Glutamatergic neuron (in vitro differentiated cells): ENCODE measurements at places on chromosomes 5 and 9. TPM values are rescaled to one million over a fixed set of nuclear protein-coding genes. Genes with fewer than 3 reads are reported as not detected.

- no peak for DNase-seq
Observed at GRCh38 chr5:139022528-139022927, 147.4 kb upstream of the LRRTM2 start.

DNA sequence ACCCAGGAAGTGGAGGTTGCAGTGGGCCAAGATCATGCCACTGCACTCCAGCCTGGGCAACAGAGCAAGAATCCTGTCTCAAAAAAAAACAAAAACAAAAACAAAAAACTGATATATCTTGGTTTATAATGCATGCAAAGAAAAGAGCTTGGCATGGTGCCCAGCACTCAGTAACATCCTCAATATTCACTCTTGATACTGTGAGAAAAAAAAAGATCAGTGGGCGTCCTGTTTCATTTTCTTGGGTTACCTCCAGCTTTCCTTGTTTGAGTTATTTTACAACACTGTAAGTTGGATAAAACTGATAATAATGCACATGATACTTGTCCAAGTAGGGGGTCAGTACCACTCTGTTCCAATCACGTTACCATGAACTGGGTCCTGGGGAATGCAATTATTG is 7.8 kb downstream of the PHYHD1 start:
- DNase-seq = no peak

Gene SGCD
- total RNA-seq = 0.20 TPM

DNA sequence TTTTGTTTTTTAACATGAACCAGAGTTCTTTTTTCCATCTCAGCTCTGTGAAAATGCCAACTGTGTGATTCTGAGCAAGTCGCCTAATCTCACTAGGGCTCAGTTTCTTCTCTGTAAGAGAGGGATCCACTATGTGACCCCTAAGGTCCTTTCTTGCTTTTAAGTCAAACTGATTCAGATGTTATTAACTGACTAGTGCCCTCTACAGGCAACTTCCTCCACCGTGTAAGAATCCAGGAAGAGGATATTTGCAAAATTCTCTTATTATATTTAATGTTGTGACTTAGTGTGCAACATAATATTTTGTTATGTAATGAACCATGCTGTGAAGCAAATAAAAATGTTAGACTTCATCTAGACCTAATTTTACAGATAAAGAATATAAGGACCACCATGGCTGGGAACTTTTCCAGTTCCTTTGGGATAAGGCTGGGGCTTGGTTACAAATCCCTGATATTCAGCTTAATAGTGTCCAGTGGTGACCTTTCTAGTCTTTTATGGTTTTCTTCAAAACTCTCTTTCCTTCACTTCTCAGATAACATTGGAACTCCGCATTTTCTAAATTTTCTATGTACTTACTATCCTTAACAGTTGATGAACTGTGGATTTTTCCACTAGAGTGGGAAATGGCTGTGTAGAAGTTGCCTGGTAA is 244.7 kb downstream of the PIK3R1 start:
- no peak for DNase-seq

DNA sequence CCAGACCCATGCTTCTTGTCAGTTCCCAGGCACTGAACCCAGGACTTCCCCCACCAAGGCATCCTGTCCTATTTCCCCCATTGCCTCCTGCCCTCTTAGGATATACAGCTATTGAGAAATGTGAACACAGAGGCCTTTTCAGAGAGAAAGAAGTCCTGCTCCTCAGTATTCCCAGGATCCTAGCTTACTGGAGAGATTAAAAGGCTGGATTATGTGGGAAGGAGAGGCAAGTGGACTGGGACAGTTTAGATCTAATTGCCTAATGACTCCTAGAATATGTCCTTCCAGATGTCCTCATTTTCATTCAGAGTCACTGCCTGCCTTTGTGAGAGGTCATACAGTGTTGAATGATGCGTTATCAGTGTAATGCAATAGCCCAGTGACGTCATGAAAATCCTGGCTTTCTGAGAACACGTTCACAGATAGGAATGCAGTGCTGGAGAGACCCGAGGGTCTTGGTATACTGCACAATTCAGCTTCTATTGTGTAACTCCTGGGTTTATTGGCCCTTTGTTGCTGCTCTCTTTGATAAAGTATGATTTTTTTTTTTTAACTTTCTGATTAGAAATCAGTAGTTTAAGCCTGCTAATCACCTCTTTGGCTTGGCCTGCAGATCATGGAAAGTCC is 26.2 kb downstream of the WWC1 start:
- no peak for DNase-seq

DNA sequence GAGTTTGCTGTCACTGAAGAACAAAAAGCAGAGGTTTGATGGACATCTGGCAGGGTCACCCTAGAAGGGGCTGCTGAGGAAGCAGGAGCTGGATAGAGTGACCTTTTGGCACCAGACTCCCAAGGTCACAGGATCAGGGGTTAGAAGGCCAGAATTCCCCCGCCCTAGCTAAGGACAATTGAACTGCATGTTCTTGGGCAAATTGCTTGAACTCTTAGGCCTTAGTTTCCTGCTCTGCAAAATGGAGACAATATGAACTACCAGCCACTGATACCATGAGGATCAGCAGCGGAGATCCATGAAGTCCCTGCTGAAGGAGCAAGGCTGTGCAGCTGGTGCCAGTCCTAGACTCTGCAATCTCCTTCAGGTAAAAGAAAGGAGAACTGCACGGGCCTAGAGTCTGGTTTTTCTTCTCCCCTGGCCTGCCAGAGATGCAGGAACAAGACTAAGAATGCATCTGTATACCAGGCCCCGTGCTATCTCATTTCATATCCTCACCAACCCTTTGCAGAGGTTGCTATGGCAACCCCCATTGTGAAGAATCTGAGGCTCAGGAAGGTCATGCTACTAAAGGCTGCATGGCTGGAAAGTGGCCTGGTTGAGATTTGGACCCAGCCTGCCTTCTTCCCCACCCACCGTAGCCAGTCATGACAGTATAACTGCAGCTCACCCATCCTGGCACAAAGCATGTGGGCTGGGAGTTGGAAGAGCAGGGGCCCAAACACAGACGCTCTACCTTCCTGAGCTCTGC is 33.7 kb downstream of the CAMK2A start:
- no peak for DNase-seq

Gene CRAT
- 95.8 TPM for total RNA-seq

Gene INSL6
- not detected for total RNA-seq

Gene SLC35A4
- total RNA-seq = 50.7 TPM

Gene SLC25A2
- total RNA-seq = 1.9 TPM

DNA sequence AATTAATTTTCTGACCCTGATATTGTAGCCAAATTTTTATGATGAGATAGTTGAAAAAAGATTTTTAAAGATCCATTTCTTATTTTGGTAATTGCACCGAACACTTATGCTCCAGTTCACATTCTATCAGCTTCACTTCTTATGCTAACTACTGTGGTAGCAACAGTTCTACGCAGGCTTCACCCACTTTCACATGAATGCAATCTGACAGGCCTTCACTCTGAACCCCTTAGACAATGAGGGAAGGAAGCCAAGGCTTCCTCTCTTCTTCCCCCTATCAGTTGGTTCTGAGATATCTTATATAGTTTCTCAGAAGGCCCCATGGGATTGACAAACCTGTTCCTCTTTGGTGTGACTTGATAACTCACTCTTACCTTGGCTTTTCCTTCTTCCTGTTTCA is 185.8 kb downstream of the CETN3 start:
- no peak for DNase-seq

DNA sequence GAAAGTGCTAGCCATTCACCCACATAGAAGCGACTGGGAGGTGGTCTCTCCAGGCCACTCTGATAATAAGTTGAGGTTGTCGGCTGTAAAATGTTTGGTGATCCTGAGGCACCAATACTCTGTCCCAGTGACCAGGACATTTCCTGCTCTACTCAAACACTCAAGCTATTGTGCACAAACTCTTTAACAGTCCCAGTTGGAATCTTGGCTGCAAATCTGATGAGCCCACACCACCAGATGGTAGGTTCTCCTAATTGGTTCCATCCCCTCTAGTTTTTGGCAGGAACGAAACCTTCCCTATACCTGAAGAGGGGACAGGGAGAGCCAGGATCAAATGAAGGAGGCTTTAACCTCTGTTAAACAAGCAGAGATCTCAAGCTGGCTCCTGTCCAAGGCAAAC is 14.3 kb downstream of the GRIA1 start:
- DNase-seq = no peak

Gene CARTPT
- total RNA-seq = not detected

- DNase-seq = no peak
Observed at GRCh38 chr9:127588740-127589506, 23.2 kb upstream of the STXBP1 start.

DNA sequence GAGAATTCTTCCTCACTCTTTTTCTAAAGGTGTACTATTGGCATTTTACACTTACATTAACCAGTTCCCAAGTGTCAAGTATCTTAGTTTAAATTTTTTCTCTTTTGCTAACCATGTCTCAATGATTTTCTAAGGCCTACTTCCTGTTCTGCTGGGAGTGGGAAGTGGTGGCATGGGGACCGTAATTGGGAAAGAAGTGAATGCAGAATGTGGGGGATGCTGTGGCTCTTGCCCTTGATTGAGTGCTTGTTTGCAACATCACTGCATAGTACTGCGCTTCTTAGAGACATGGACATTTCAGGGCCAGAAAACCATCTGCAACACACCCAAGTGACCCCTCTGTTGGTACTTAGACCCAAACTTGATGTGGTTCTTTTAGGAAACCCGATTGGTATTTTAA is 32.8 kb downstream of the MRRF start:
- DNase-seq = no peak

Gene LHX6
- total RNA-seq = 2.8 TPM

GRCh38 chr5:119071561-119071995 is 691 bp downstream of the DMXL1 start:
- DNase-seq = no peak

Gene CDKN2B
- 0.93 TPM for total RNA-seq

DNA sequence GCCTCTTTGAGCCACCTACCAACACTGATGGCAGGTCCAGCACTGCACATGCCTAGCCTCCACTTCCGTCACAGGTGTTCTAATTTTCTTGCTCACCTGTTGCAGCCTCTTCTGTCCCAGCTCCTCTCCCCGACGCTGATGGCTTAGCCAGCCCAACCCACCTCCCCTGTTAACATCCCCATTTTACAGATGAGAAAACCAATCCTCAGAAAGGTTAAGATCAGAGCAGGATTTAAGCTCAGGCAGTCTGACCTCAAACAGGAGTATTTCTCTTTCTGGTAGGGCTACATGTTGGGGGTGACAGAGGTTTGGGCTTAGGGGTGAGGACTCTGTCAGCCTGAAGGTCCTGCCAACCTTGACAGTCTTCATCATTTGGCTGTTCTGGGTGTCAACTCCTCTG is 74.5 kb upstream of the PITX1 start:
- DNase-seq = no peak

- DNase-seq = no peak
Observed at GRCh38 chr5:5381310-5381913, 41.1 kb upstream of the ICE1 start.

GRCh38 chr5:36733183-36733582 is 126.8 kb downstream of the SLC1A3 start:
- DNase-seq = no peak

DNA sequence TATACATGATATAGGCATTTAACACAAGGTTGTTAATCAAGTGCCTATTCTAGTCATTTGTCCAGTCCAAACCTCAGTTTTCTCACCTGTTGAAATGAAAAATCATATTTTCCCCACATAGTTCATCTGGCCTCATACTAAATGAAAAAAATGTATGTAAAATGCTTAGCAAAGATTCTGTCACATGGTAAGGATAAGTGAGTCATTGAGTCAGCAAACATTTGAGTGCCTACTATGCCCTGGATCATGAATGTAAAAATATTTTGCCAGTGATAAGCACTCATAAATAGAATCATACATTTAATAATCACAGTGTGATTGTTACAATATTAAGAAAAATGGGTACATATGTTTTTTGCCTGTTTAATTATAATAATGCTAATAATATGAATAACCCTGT is 181.2 kb upstream of the PAPPA start:
- DNase-seq = no peak

Gene HRCT1
- total RNA-seq = not detected

Gene DOLK
- 16.6 TPM for total RNA-seq

Gene GADD45G
- total RNA-seq = 124 TPM

DNA sequence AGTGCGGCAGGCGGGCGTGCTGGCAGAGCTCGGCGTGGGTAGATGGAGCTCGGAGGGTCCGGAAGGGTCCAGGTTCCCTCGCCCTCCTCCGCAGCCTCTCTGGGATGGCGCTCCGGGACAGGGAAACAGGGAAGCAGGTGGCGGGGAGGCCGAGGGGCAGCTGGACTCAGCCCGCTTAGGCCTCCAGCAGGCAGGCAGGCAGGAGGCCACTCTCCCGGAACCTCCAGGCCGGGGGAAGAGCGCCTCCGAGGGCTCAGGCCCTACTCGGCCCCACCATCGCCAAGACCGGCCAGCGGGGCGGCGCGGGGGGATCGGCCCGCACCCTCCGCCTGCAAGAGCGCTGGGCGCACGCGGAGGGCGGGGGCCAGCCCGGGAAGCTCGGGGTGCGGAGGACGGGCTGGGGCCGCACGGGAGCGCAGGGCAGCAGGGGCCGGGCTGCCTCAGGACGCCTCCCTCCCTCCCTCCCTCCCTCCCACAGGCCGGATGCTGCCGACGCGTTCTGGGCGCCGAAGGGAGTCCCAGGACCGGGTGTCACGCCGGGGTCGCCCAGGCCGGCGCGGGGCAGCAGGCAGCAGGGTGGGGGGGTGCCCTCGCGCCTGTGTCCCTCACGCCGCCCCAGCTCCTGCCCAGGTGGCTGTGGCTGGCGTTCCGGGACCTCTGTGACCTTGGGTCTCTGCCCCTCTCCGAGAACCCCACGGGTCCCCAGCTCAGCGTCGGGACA is 977 bp downstream of the MGAT4B start:
- DNase-seq = peak; percentile 66

GRCh38 chr9:136741883-136742571 is 713 bp downstream of the LCN10 start:
- no peak for DNase-seq

Gene BTNL3
- total RNA-seq = not detected

GRCh38 chr9:93819905-93820304 is 135.2 kb downstream of the BARX1 start:
- DNase-seq = no peak

Gene ENTPD2
- total RNA-seq = 0.69 TPM

DNA sequence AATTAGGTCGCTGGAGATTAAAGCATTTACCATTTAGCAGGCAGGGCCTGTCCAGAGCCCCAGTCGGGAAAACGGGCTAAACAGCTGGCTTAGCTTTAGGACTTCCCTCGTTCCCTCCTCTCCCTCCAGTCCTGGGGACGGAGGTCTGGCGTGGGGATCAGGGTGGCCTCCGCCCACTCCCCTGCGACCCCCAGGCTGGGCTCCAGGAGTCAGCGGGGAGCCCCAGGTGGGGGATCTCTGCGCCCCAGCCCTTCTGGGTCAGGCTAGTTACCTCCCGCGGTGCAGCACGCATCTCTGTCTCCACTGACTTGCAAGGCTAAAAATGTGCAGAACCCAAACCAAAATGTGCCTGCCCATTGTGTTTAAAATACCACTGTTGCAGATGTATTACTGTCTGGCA is 16.2 kb upstream of the CAMSAP1 start:
- DNase-seq = no peak
